ENCODE measurements at places on chromosomes 4 and X.

DNA sequence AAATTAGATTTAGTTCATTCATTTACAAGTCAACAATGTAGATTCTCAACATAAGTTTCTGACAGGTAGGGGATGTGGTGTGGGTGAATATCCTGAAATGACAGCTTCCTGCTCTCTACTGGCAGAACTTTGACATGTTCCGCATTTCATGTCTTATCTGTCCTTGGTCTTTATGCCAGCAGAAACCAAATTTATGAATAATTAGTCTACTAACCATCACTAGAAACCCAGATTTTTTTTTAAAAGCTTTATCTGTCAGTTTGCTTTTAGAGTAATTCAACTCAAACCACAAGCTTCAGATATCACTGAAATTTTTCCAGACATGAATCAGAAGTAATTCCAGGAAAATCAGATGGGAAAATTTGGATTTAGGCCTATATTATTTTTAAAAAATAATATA is 17.9 kb downstream of the COQ2 start:
- no peak for DNase-seq

DNA sequence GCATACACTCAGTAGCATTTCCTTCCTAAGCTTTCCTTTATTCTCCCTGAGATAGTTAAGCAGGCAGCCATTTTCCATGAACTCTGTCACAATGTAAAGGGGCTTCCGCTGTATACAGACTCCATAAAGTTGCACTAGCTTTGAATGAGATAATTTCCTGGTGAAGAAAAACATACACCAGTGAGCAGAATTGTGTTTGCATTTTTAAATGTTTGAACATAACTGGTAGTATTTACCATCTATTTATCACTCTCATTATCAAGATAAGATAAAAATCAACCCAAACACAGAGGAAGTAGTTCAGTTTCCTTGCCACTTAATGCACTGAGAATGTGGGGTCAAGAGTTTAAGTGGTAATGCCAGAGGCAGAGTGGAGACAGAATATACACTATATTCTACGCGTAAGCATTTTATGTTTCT is 54.1 kb downstream of the TXK start:
- no peak for DNase-seq

GRCh38 chrX:137363559-137363958 is 202.4 kb upstream of the ZIC3 start:
- DNase-seq, result no peak

GRCh38 chr4:30863021-30863420 is 142.9 kb downstream of the PCDH7 start:
- no peak for DNase-seq

GRCh38 chr4:114015444-114015899 is 36.0 kb upstream of the ARSJ start:
- no peak for DNase-seq

- no peak for DNase-seq
Measured at GRCh38 chr4:4402966-4403365, 16.1 kb downstream of the NSG1 start.

Data from GM12891 (cell line).